ENCODE measurements at places on chromosomes 16 and 17. TPM values are rescaled to one million over a fixed set of nuclear protein-coding genes. Genes with fewer than 3 reads are reported as not detected.

Gene KRT39
- not detected for total RNA-seq

Gene CCDC40
- 3.6 TPM for total RNA-seq

Gene C16orf86
- 0.79 TPM for total RNA-seq

Gene ACAP1
- total RNA-seq = 225 TPM

Gene ABCC6
- total RNA-seq = not detected

Gene XYLT1
- total RNA-seq = 6.8 TPM

Gene CACNG5
- total RNA-seq = not detected

Gene COG1
- 26.5 TPM for total RNA-seq

Gene KRTAP9-4
- not detected for total RNA-seq

Gene SRCIN1
- total RNA-seq = 0.50 TPM

Gene C17orf67
- 3.2 TPM for total RNA-seq

Gene SPG7
- 79.5 TPM for total RNA-seq

Gene ITGA2B
- not detected for total RNA-seq

Gene PNPO
- total RNA-seq = 57.7 TPM

Gene TVP23C
- total RNA-seq = 7.6 TPM

Gene MEOX1
- 0.86 TPM for total RNA-seq

Gene SMTNL2
- total RNA-seq = not detected

Gene CCL22
- total RNA-seq = 52.6 TPM

Gene PTX4
- not detected for total RNA-seq

Gene CD300H
- not detected for total RNA-seq

Gene ACSM2A
- not detected for total RNA-seq

Gene MYO1D
- total RNA-seq = 15.8 TPM

Gene TBC1D28
- not detected for total RNA-seq

Gene PRSS21
- total RNA-seq = 8.8 TPM

Gene ITGA3
- total RNA-seq = 11.8 TPM

Gene PRKCB
- 96.5 TPM for total RNA-seq

Gene CDK5R1
- 6.8 TPM for total RNA-seq

Gene NTN3
- total RNA-seq = not detected

Gene GPRC5B
- not detected for total RNA-seq

Gene KRTAP9-2
- total RNA-seq = not detected

Gene TRPV3
- 0.49 TPM for total RNA-seq

Gene KRT40
- not detected for total RNA-seq

Gene ZNF319
- total RNA-seq = 11.9 TPM

Gene C16orf92
- not detected for total RNA-seq

Gene RNF135
- total RNA-seq = 7.9 TPM

Gene TUBD1
- 9.5 TPM for total RNA-seq

Gene CHRNE
- 0.38 TPM for total RNA-seq

Gene GAN
- 12.0 TPM for total RNA-seq

Gene C16orf89
- total RNA-seq = not detected

Gene ATAD5
- total RNA-seq = 27.8 TPM

Gene GPT2
- 16.5 TPM for total RNA-seq

Gene ASPHD1
- total RNA-seq = 1.7 TPM

Gene ATP2A1
- 1.9 TPM for total RNA-seq

Gene DNASE1L2
- total RNA-seq = 1.5 TPM

Gene TBC1D3I
- 0.51 TPM for total RNA-seq

Gene SLFN11
- total RNA-seq = 48.4 TPM

Gene P3H4
- 2.6 TPM for total RNA-seq

Gene MAP2K6
- total RNA-seq = 1.9 TPM

Gene HBA2
- not detected for total RNA-seq

Gene CFAP52
- not detected for total RNA-seq

Gene GPR142
- total RNA-seq = not detected

Gene CD7
- 186 TPM for total RNA-seq

All from CD8-positive, alpha-beta memory T cell (primary cell).